ENCODE measurements at places on chromosomes 12 and 14.
A peak's percentile ranks its signal among the peaks of the same experiment; 100 is the strongest.

DNA sequence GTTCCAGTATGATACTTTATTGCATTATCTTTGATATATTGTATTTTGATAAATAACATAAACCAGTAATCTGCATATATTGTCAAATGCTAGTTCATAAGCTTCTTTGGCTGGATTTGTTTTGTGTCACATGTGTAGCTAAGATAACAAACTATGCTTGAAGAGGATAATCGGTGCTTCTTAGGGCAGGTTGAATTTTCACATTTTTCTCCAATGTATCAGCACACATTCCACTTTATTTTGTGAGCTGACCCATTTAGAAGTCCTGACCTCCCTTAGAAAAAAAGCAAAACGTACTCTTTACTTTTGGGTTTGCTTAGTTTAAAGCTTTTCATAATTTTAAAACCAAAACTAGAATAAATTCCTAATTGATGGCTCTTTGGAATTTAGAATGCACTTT lies 277.7 kb upstream of the DDHD1 start:
- no peak for DNase-seq

- no peak for DNase-seq
Observed at GRCh38 chr12:19423166-19423930, 15.9 kb upstream of the AEBP2 start.

DNA sequence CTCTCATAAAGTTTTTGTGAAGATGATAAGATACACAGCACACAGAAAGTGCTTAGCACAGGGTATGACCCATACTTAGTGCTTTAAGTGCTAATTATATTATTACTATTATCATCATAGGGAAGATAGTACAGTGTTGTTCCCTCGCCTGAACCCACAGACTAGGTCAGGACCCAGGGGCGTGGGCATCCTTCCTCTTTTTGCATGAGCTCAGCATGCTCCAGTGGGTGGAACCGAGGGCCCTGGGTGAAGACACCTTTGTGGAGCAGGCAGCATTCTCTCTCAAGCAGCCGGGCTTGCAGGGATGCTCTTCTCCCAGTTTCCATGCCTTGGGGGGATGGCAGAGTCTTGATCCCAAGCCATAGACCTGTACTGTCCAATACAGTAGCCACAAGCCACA lies 34.8 kb downstream of the CRACR2A start:
- DNase-seq = peak; percentile 22

DNA sequence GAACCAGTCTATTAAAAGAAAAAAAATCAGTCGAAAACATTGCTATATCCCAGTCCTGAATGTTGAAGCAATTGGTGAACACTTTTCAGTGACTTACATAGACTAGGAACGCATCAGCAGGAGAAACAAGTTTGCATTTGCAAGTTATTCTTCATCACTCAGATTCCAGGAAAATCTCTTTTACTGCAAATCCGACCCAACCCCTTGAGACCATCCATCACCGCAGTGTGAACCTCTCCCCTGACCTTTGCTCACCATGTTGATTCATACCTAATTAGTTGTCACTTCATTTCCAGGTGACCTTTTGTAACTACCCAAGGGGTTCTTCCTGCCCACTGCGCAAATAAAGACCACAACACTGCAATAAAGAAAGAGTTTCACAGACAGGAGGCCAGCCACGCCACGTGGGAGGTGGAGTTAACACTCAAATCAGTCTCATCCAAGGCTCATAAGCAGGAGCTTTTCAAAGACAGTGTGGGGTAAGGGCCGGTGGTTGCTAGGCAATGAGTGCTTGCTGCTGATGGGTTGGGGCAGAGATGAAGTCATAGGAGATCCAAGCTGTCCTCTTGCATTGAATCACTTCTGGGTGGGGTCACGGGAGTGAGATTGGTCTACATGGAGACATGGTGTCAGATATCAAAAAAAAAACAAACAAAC lies 241.3 kb upstream of the TMEM132C start:
- no peak for DNase-seq

GRCh38 chr12:31353750-31354708 lies 28.1 kb upstream of the SINHCAF start:
- DNase-seq = peak; percentile 3

DNA sequence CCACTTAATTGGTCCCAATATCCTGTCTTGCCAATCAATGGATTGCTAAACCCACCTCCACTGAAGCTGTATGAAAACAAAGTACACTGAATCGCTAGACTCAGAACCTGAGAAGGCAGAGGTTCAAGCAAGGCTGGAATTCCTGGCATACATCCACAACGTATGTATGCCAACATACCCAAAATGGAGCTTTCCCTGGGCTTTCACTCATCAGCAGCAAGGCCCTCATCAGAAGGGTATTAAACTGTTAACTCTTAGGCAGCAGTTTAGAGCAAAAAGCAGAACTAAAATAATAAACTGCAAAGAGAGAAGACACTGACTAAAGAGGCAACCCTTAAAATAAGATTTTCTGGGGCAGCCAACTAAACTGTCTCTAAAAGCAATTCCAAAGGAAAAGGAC lies 13.6 kb downstream of the MED13L start:
- DNase-seq = no peak

- no peak for DNase-seq
Observed at GRCh38 chr14:76717508-76718290, 43.6 kb upstream of the VASH1 start.

DNA sequence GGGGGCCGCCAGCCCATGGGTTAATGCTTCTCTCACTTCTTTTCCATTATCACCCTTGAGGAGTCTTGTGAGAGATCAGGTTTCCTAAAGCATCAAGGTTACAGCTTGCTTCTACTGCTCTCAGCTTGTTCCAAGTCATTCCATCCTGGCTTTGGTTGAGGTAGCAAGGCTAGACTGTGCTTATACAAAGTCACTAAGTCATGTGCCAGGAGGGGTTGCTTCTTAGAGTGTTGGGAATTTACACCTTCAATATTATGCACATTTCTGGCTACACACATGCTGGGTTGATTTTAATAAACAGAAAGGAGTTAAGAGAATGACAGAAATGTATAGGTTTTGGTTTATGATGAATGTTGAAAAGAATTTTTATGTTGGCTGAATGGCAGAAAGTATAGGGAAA lies 21.8 kb downstream of the IFT43 start:
- no peak for DNase-seq

DNA sequence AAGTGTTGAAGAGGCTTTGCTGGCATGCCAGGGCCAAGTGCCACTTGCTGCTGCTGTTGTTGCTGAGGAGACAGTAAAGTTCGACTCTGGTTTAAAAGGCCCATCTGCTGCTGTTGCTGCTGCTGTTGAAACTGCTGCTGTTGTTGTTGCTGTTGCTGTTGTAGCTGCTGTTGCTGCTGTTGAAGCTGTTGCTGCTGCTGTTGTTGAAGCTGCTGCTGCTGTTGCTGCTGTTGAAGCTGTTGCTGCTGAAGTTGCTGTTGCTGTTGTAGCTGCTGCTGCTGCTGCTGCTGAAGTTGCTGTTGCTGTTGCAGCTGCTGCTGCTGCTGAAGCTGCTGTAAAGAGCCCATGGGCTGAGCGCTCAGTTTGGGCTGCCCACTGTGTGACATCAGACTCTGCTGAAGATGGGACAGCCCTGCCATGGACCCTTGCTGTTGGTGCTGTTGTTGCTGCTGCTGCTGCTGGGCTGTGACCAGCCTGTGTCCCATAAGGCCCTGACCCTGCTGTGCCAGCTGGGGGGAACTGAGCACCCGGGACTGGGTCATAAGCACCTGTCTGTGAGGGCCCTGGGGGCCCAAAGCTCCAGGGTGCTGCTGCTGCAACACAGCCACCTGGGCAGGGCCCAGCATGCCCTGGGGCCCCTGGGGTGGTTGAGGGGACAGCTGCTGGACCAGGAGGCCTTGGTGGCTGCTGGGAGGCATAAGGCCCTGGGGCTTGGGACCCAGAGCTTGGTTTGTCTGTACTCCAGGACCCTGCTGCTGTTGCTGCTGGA lies 14.3 kb upstream of the PRKAG1 start:
- no peak for DNase-seq

DNA sequence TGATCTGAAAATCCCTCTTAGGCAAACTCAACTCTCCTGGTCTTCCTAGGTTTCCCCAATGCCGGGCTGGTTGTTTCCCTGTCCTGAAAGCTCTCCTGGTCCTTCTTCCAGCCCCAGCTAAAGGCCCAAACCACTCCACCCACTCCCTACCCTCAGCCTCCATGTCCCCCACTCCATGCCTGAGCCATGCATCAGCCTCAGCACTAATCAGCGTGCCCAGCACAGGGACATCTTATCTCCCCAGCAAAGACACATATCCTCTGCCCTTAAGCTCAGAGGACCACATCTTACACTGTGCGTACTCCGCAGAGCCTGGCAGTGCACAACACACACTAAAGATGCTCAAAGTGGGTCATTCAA lies 25.9 kb downstream of the ACTN1 start:
- DNase-seq = no peak

GRCh38 chr12:115349711-115350110 lies 665.7 kb upstream of the TBX3 start:
- no peak for DNase-seq

- DNase-seq = peak; percentile 26
Observed at GRCh38 chr12:64714551-64714968, 44.6 kb downstream of the GNS start.

GRCh38 chr12:34605510-34605887 lies 583.2 kb downstream of the ALG10 start:
- DNase-seq = peak; percentile 1

GRCh38 chr12:5364036-5364770 lies 67.7 kb upstream of the NTF3 start:
- DNase-seq = no peak

DNA sequence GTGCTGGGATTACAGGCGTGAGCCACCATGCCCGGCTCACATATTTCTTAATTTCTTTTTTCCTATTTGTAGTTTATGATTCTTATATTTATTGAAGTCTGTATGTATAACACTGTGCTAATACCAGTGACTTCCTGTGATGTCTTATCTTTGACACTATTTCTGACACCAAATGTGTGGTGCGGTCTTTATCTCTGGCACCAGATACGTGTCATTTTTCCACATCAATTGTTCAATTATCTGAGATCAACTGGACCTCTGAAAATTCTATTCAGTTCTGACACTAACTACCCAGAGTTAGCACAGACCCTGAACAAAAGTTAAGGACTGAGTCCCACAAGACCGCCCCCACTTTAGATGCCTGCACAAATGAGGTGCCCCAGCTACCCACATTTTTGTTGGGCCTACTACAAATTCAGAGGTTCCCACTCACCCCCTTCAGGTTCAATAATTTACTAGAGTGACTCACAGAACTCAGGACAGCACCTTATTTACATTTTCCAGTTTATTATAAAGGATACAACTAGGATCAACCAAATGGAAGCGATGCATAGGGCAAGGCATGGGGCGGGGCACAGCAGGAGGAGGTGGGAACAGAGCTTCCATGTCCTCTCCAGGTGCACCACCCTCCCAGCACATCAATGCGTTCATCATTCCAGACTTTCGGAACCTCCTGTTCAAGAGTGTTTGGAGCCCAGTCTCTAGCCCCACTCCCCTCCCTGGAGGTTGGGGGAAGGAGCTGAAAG lies 11.6 kb upstream of the SRSF9 start:
- no peak for DNase-seq

DNA sequence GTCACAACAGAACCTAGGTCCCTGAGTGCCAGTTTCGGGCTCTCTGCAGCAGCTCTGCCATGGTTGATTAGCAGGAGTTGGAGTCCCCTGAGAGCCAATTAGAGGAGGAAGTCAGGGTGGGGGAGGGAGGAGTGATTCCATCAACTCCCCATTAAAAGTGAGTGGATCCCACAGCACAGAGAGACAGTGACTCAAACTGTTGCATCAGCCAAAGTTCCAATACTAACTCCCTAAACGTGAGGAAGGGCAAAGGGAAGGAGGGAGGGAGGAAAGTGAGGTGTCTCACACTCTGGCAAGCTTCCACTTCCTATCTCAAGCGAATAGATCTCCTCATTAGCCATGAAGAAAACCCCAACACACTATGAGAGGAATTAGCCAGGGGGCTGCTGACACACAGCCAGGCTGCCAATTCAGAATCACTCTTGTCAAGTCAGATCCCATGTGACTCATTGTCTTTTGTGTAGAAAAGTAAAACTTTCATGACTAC lies 23.6 kb downstream of the OR11H4 start:
- DNase-seq = no peak

DNA sequence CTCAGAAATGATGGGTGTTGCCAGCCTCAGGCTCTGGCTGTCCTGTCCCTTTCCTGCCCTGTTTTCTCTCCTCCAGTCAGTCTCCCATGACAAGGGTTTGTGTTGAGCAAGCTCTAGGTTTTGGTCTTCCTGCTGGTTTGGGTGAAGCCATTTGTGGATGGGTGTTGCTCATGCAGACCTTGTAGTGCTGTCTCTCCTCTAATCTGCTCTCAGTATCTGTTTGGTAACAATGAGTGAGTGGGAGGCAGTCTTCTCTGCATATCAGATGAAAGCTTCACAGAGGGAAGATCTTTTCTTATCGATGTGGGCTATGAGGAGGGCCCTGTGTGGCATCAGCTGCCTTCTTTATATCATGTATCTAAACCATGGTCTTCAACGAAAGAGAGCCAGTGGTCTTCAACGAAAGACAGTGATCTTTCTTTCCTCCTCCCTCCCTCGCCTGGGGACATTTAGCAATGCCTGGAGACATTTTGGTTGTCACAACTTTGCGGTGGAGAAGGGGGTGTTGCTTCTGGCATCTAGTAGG lies 3.6 kb downstream of the CMA1 start:
- DNase-seq = no peak

GRCh38 chr12:95499772-95500171 lies 25.8 kb downstream of the METAP2 start:
- DNase-seq = no peak

- DNase-seq = no peak
Observed at GRCh38 chr12:124222368-124223245, 72.3 kb upstream of the RFLNA start.

Data from GM10248 (cell line).